Activated naive CD4-positive, alpha-beta T cell treated with anti-CD3 and anti-CD28 coated beads, Interleukin-2, amount 10 ng/mL, durations not matched to agents 7 days and 5 days (primary cell): ENCODE measurements at places on chromosomes 6 and 20.

GRCh38 chr6:83511901-83512681 is at the start of gene PRSS35:
Gene PRSS35 (plus strand): TSS chr6:83512534. CDS start chr6:83523442, 10,908 bp downstream.
- no peak for DNase-seq

- no peak for DNase-seq
Observed at GRCh38 chr20:14431568-14431967, 94.2 kb upstream of the FLRT3 start.

- no peak for DNase-seq
Observed at GRCh38 chr20:36017048-36017951, 48.9 kb downstream of the CNBD2 start.

- no peak for DNase-seq
Observed at GRCh38 chr6:44631968-44632367, 244.5 kb downstream of the CDC5L start.

DNA sequence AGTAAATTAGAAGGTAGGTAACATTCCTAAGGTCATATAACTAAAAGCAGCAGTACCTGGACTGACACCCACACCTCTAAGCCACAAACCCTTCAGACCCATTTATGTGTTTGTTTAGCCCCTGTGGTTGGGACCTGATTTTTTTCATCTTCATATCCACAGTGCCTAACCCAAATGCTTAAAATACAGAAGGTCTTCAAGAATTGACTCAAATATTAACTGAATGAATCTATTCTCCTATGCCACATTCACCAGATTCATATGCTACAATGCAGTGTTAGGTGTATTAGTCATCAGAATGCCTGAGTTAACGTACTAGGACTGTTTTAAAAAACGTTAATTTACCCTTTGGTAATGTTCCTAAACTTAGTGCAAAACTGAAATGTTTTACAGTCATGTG is 124.8 kb downstream of the AHI1 start:
- no peak for DNase-seq

GRCh38 chr20:51668947-51669346 is 99.2 kb downstream of the ATP9A start:
- DNase-seq: no peak

DNA sequence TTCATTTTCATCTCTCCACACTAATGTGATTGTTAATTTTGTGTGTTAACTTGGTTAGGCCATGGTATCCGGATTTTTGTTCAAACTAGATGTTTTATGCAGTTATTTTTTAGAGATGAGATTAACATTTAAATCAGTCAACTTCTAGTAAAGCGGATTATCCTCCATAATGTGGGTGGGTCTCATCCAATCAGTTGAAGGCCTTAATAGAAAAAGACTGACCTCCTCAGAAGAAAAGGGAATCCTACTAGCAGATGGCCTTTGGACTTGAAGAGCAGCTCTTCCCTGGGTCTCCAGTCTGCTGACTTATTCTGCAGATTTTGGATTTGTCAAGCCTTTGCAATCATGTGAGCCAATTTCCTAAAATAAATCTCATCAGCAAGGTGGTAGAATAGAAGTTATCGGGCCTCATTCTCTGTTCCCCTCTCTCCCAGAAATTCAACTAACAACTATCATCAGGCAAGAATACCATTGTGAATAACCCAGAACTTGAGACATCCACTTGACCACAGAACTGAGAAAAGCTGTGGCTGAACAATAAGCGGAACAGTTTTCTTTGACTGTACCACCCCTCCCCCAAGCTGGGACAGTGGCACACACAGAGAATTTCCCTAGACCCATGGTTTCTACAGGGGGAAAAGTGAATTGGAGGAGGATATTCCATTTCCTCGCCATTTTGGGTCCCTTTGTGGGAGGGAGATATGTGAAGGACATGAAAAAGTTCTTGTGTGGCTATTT is 323.0 kb downstream of the UTRN start:
- DNase-seq: no peak

- no peak for DNase-seq
Observed at GRCh38 chr20:22285555-22285954, 298.8 kb downstream of the FOXA2 start.

- no peak for DNase-seq
Observed at GRCh38 chr6:11460001-11460668, 77.4 kb upstream of the TMEM170B start.

DNA sequence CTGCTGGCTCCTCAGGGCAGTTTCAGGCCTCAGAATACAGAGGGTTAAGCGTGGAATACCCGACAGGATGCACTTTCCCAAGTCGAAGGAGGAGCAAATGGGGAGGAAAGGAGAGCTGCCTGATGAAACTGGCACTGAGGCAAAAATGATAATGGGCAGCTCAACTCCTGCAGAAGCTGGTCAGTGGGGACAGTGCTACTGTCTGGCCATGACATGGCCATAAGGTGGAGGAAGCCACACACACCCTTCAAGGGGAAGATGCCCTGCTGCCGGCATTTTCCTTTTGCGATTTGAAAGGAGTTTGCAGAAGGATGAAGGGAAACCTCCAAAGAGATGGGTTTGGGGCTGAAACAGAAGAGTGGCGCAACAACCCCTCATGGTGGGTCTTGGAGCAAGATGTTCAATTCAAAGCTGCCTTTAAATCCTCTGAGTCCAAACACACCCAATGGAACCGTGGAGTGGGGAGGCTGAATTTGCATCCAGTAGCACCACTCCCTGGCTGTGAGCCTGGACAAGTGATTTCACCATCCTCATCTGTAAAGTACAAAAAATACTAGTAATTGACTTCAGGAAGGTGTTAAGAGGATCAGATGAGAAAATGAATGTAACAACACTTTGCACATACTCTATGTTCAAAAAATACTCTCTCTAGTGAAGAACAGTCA is 3.2 kb downstream of the ADIG start:
- no peak for DNase-seq
